ENCODE measurements at places on chromosomes 5 and 9.

GRCh38 chr5:94830520-94830919 lies 212.1 kb downstream of the SLF1 start:
- DNase-seq, result no peak

- no peak for DNase-seq
Measured at GRCh38 chr9:124292696-124293593, 35.2 kb downstream of the NEK6 start.

GRCh38 chr5:150595466-150596031 lies 44.9 kb upstream of the SYNPO start:
- DNase-seq, result no peak

DNA sequence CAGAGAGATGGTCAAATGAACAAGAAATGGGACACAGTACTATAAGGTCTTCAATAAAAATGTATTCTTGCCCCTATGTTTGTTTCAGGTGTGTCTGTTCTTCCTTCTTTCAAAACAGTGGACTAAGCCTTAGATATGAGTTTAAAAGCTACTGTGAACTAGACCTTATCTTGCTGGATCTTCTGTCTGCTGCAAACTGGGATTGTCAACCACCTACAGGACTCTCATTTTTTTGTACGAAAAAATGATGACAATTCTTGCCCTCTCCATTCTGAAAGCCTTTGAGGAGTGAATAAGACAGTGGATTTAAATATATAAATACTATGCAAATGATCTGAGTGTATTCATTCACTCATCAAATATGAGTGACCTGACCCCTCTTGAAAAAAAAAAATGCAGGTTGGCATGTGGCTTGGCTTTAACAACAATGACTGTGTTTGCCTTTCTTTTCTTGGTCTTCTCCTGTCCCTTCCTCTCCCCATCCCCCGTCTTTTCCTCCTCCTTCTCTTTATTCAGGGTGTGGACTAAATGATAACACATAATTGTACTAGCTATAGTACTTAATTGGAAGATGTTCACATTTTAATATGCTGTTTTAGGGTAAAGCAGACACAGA lies 235.5 kb upstream of the TRIM32 start:
- no peak for DNase-seq

- DNase-seq, result no peak
Measured at GRCh38 chr5:66326276-66326675, 182.2 kb downstream of the SREK1 start.

- no peak for DNase-seq
Measured at GRCh38 chr5:55159763-55160492, at the start of gene GPX8. GPX8 (plus strand) TSS chr5:55160171; CDS start chr5:55160193, 22 bp downstream.

GRCh38 chr9:92507005-92507404 lies 24.7 kb upstream of the ASPN start:
- DNase-seq, result no peak

DNA sequence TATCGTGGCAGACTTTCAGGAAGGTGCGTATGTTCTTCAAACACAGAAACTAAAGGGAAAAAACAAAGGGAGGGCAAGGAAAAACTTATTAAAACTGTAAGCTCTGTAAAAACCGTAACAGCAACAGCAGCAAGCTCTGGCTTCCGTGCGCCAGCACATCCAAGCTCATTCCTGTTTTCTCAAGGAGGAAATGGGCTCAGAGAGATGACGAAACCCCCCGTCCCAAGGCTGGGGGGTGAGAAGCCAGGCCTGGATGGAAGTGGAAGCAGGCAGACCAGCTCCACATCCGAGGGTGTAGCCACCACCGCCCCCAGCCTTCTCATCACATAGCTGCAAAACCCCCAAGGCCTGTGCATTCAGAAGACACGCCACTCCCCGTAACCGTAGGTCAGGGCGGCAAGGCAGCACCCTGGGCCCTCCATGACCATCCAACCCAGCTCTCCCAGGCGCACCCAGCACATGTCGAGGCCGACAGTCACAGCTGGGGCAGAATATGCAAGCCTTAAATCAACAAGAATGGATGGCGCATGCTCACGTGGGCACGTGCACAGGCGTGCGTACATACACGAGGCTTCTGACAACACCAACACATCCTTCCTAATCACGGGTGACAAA lies 52.8 kb downstream of the VAV2 start:
- no peak for DNase-seq

GRCh38 chr9:122463828-122464632 lies 13.7 kb downstream of the OR1J1 start:
- DNase-seq, result no peak

GRCh38 chr9:128257086-128257825 lies 18.6 kb downstream of the GOLGA2 start:
- no peak for DNase-seq

- DNase-seq, result no peak
Measured at GRCh38 chr9:1702701-1703100, 312.4 kb upstream of the SMARCA2 start.

- DNase-seq, result no peak
Measured at GRCh38 chr9:129145316-129145715, 32.7 kb downstream of the IER5L start.

DNA sequence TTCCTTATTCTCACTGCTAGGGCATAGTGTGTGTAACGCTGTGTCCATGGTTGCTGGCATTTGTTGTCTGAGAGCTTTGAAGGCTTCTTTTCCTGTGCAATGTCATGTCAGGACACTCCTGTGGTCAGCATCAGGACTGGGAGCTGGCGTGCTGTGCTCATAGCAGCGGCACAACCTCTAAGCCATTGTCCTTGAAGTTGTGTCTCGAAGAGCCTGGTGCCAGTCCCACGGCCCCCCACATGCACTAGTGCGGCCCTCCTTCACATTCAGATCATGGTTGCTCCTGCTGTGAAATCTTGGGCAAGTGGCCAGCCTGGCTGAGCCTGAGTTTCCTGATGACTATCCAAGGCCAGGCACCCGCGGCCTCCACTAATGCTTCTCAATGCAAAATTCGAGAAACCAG lies 32.4 kb downstream of the PDZD2 start:
- DNase-seq, result no peak

GRCh38 chr5:119304439-119305211 lies 51.2 kb upstream of the TNFAIP8 start:
- no peak for DNase-seq

- DNase-seq, result no peak
Measured at GRCh38 chr5:179825655-179826182, 5.0 kb downstream of the SQSTM1 start.

- DNase-seq, result no peak
Measured at GRCh38 chr9:4506490-4506889, 16.2 kb downstream of the SLC1A1 start.

GRCh38 chr9:77161966-77162365 lies 15.4 kb upstream of the VPS13A start:
- DNase-seq, result no peak

GRCh38 chr5:32044939-32045338 lies 129.2 kb downstream of the GOLPH3 start:
- no peak for DNase-seq

- no peak for DNase-seq
Measured at GRCh38 chr5:53416144-53416738, 64.2 kb upstream of the FST start.

GRCh38 chr9:97900738-97901565 lies 21.3 kb downstream of the TRMO start:
- DNase-seq, result no peak

- no peak for DNase-seq
Measured at GRCh38 chr5:3153226-3153858, 401.9 kb upstream of the IRX2 start.

DNA sequence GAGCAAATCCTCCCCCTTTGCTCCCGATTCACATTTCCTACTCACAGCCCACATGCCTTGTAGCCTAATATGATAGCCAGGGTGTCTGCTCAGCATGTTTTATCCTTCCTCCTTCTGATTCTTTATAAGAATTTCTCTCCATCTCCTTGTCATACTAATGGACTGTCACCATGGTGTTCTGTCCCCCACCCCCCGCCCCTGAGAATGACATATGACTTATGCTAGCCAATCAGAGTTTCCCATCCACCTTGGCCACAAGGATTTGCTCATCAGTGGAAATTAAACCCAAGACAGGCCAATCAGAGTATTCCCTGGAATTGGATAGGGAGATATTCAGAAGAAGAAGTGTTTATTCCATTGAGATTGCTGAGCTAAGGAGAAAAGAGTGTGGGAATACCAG lies 16.0 kb downstream of the ABLIM3 start:
- no peak for DNase-seq

- no peak for DNase-seq
Measured at GRCh38 chr5:113450462-113450861, 15.7 kb upstream of the TSSK1B start.

DNA sequence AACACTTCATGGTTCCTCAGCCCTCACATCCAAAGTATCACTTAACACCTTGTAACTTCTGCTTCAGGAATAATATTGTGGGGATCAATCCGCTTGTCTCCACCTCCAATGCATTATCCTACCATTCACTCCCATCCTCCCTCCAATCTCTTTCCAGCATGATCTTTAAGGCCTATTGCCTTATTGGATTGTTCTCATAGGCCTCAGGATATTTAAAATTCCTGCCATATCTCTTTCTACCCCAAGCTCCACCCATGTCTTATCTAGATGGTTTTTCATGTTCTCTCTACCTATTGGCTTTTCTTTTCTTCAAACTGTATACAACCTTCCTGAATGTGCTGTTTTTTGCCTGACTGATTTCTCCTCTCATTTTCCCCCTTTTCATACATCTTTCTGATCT lies 7.2 kb downstream of the KDM4C start:
- DNase-seq, result no peak

- DNase-seq, result no peak
Measured at GRCh38 chr9:130262061-130262745, 3.4 kb upstream of the HMCN2 start.

DNA sequence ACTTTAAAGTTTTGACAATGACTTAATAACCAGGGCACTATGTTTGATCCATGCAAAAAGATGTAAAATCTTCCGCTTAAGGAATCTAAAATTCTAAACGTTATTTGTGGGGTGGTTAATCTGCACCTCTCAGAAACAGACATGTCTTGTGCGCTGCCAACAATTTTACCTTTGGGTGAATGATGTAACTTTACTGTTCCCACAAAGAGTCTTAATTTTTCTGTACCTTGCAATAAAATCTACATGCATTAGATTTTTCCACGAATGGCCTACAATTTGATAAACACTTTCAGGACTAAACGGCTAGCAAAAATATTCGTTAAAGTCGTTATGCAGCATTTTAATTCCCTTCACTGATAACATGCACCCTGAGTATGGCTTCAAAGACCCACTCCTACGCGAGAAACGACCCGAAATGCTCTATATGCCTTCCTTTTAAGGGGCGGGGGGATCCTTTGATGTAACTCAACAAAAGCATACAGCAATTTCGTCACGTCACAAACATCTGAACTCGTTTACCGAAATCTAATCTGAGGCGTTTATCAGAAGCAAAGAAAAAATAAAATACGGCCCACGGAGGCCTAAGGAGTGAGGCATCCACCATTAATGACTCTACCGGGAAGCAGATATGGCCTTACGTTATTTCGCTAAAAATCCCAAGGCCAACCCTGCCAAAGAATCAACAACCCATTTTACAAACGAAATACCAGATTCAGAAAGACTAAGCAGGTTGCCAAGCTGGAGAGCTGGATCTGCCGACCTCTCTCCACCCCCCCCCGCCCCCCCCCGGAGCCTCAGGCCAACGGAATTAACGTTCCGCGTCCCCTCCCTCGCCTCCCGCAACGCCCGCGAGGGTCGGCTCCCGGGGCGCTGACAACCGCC lies 621 bp downstream of the AK6 start:
- no peak for DNase-seq

DNA sequence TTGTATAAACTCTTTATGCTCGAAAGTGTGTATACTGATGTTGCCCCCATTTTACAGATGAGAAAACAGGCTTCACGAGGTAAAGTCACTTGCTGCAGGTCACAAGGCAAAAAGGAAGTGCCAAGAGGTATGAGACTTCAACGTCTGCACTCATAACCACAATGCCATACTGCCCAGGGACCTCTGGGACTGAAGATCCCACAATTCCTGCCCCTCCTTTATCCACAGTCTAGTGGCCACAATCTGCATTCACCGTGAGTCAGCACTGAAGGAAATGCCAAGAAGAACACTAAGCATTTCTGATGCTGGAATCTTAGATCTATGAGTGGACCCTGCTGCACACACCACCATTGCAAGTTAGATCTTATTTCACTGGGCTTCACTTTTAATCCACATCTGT lies 37.3 kb downstream of the MED27 start:
- no peak for DNase-seq
